ENCODE measurements at places on chromosomes 12 and 14.
A peak's percentile ranks its signal among the peaks of the same experiment; 100 is the strongest.

- DNase-seq = no peak
Measured at GRCh38 chr14:77314043-77314442, 6.6 kb downstream of the POMT2 start.

- DNase-seq = no peak
Measured at GRCh38 chr14:77040741-77041653, 12.5 kb upstream of the IRF2BPL start.

DNA sequence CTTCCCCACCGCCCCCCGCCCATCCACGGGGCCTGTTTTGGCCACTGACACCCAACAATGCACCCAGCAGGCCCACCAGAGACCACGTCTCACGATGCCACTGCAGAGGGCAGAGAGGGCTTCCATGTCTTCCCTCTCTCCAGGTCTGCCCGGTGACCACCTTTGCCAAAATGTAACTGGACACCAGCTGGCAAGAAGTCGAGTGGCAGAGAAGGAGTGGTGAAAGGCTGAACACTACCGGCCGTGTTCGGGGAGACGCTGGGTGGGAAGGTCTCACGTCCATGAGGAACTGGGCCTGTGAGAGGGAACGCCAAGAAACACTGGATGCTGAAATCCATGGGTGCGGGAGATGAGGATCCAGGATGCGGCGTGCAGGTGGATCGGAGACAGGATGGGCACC is 308.2 kb downstream of the ADGRD1 start:
- no peak for DNase-seq

GRCh38 chr14:58918066-58918738 is 270.3 kb upstream of the DAAM1 start:
- DNase-seq = no peak

DNA sequence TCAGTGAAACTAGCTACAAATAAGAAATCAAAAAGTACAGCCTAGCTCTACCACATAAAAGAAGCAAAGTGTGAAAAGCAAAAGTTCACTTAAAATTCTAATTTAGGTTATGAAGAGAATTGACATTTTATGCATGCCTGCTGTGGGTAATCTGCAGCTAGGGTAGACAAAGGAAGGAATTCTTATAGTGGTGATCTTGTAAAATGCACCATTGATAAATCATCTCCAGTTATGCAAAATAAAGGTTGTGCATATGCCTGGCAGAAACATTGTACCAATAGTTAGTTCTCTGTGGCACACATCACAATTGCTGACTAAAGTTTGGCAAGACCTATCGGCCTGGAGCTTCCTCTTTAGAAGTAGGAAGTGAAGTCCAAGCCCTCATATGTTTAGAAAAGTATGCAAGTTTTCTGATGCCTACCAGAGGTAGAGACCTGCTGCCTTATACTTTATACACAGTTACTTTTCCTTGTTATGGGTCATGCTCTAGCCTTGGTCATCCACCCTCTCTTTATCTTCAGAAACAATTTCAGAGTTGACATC is 78.3 kb downstream of the TSHR start:
- no peak for DNase-seq

- no peak for DNase-seq
Measured at GRCh38 chr12:100794441-100795173, at the start of gene ANO4. Gene ANO4, plus strand, starts transcription at chr12:100794776. Its CDS starts 107,010 bp downstream, at chr12:100901786.

- DNase-seq = no peak
Measured at GRCh38 chr12:9742661-9743060, 9.8 kb upstream of the CLECL1 start.

- DNase-seq = peak; percentile 87
Measured at GRCh38 chr14:67599698-67600561, at the start of gene PIGH. Gene PIGH, minus strand, starts transcription at chr14:67600268. Its CDS starts 65 bp downstream, at chr14:67600203.

GRCh38 chr12:6451348-6452244 is at the start of gene TAPBPL:
Gene TAPBPL, plus strand, starts transcription at chr12:6452042. Its CDS starts 207 bp downstream, at chr12:6452249.
- DNase-seq = peak; percentile 63
